ENCODE measurements at places on chromosomes 6 and 20. TPM values are rescaled to one million over a fixed set of nuclear protein-coding genes. Genes with fewer than 3 reads are reported as not detected.

The CYP39A1 gene
- total RNA-seq = 4.7 TPM

The SYNDIG1 gene
- 11.5 TPM for total RNA-seq

The SNX14 gene
- 27.6 TPM for total RNA-seq

The RSPO3 gene
- 0.67 TPM for total RNA-seq

The IP6K3 gene
- 44.2 TPM for total RNA-seq

The ULBP3 gene
- total RNA-seq = 0.83 TPM

The KCNK16 gene
- not detected for total RNA-seq

DNA sequence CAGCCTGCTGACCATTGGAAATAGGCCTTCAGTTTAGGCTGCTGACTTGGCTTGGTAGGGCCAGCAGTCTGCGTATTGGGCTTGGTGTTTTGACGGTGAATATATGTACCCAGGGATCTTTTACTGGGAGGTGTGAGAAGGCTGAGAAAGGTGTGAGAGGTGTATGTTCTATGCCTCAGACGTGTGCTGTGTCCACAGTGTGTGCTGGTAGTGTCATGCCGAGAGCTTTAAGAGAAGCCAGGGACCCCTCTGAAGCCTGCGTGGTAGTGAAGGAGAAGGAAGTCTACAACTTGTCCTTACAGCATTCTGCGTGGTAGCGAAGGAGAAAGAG, 2.1 kb downstream of the SS18L1 start:
- DNase-seq = no peak

GRCh38 chr6:98041921-98042320, 758.9 kb upstream of the MMS22L start:
- no peak for DNase-seq

- no peak for DNase-seq
Measured at GRCh38 chr20:50743087-50743486, 11.7 kb downstream of the PARD6B start.

- DNase-seq = no peak
Measured at GRCh38 chr20:16675001-16675564, 54.7 kb upstream of the SNRPB2 start.

DNA sequence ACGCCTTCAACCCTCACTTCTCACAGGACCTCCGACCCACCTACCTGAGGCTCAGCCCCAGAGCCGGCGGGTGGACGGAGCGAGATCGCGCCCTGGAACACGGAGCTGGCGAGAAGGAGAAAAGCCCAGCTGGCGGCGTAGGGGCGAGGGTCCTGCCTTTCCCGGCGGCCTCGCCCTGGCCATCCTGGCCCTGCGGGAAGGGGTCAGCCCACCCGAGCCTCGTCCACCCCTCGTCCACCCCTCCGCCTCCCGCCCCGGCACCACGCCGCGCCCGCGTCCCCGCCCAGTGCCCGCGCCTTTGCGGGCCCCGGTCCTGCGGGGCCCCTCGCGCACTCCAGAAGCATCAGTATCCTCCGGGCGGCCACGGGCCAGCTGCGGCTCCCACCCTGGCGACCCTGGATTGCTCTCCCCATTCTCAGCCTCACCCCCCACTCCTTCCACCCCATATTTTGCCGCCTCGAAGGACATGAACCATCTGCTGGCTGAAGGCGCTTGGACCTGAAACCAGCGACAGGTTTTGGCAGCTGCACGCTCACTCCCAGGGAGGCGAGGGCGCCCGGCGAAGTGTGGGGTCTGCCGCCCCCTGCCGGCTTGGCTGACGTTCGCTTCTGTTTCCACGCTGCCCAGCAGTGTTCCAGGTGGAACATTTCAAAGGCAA, 65.1 kb downstream of the PLG start:
- DNase-seq = peak; percentile 68

DNA sequence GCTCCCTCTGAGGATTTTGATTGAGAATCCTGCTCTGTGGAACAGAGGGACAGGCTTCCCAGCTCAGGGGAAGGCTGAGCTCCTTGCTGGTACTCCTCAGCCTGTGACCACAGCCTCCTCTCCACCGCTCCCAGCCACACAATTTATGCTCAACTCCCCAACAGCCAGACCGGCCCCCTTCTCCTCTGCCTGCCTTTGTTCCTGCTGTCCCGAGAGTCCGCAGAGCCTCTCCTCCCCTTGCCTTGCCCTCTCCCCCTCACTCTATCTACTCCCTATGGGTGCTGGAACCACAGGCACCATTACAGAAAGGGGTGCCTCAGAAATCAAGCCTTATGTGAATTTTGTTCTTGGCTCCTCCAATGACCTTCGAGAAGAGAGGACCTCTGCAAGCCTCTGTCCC, 15.9 kb downstream of the MAP1LC3A start:
- DNase-seq = no peak

GRCh38 chr20:45910670-45911485, 1.1 kb downstream of the PLTP start:
- DNase-seq = peak; percentile 97

GRCh38 chr6:165659945-165660856, 2.8 kb downstream of the PDE10A start:
- peak; percentile 62 for DNase-seq

DNA sequence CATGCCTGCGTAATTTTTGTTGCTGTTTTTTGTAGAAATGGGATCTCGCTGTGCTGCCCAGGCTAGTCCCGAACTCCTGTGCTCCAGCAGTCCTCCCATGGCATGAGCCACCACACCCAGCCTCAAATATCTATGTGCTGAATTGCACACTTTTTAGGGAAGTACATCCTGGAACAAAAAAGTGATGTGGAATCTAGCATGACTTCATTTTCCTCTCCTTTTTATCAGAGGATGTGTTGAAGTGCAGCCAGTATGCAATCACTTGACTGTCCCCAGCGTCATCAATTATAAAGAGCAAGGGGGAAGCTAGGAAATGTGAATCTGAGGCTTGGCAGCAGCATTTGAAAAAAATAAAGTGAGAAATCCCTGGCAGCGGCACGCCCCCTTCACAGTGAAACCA, 6.4 kb upstream of the EXOC2 start:
- DNase-seq = no peak

All from Right ventricle myocardium superior (tissue), 1 donor.